ENCODE measurements at places on chromosomes 7 and 10. TPM values are rescaled to one million over a fixed set of nuclear protein-coding genes. Genes with fewer than 3 reads are reported as not detected.

- peak; percentile 72 for ATAC-seq
Measured at GRCh38 chr10:26367771-26368170, 70.4 kb upstream of the APBB1IP start.

GRCh38 chr10:103695584-103696005 is 159.8 kb downstream of the SH3PXD2A start:
- ATAC-seq, result no peak

GRCh38 chr10:127013691-127014473 is 108.7 kb downstream of the DOCK1 start:
- no peak for ATAC-seq

- ATAC-seq, result no peak
Measured at GRCh38 chr7:128275681-128276080, 34.6 kb downstream of the LEP start.

DNA sequence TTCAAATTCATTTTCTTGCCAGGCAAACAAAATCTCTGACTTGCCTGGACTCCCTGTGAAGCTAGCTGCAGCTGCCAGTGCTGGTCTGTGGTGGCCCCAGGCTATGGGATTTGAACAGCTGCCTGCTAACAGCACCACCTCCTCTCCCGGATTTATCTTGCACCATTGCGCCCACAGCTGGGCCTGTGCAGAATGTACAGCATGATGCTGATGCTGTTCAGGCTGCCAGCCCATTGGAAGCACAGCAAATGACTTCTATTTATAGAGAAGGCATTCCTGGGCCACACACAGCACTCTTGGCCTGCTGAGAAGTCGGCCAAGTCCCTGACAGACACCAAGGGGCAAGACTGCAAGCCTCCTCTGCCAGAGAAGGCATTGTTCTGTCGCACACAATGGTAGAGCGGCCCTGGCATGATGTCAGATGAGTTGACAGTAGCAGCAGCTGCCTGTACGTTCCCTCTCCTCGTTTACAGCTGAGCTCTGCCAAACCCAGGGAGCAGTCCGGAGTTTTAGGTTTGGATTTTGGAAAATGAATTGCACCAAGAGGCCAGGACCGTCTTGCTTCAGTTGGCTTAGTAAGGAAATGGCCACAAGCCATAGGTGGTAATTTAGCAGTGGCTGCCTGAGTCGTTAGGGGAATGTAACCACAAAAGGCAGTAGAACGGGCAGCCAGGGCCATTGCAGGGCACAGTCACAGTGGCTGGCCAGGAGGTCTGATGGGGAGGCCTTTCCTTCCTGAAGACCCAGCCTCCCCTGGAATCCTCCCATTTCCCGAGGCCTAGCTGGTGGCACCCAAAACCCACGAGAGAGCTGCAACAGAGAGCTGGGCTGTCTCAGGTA is 38.5 kb downstream of the MTURN start:
- ATAC-seq, result peak; percentile 69

GJD4 gene
- total RNA-seq, result not detected
